Ascending aorta (tissue), 2 donors: ENCODE measurements at places on chromosomes 4 and X.

DNA sequence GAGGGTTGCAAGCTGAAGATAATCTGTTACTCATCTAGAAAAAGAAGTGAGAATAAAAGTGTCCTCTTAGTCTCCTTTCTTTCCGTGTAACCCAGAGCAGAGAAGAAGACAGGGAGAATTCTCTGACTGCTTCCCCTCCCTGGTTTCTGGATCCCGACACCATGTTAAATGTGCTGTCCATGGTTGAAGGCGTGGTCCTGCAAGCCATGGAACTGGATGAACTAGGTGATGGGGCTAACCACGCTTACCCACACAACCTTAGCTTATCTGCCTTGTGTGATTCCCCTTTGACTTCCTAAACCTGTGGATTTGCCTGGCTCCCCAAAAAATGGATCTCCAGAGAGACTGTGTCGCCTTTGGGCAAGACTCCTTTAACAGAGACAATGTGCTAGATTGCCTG is 907.6 kb downstream of the FSTL5 start:
- no peak overlapping the region for H3K4me3 ChIP-seq
- H3K36me3 ChIP-seq: no peaks in the 10 kb centered on the region
- no peak overlapping the region for H3K27ac ChIP-seq
- no peaks in the 10 kb centered on the region for H3K4me1 ChIP-seq
- H3K27me3 ChIP-seq: no peaks in the 10 kb centered on the region

GRCh38 chrX:100830143-100830542 is 10.0 kb downstream of the CSTF2 start:
- H3K4me1 ChIP-seq: no peaks in the 10 kb centered on the region
- no peak overlapping the region for H3K27ac ChIP-seq
- H3K36me3 ChIP-seq: peaks cover 8% of the 10 kb centered on the region
- DNase-seq: no peak
- no peaks in the 10 kb centered on the region for H3K27me3 ChIP-seq

DNA sequence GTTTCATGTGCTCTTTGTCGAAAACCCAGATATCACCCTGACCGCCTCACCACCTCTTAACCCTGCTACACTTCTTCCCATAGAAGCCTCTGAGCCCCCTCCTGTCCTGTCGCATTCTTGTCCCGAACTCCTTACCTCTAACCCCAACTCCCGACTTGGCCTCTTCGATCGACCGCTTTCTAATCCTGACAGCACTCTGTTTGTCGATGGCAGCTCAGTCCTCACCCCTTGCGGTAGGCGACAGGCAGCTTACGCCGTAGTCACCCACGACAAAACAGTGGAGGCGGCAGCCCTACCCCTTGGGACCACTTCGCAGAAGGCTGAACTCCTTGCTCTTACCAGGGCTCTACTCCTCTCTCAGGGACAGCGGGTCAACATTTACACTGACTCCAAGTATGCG is 961.7 kb downstream of the RPA4 start:
- no peaks in the 10 kb centered on the region for H3K4me1 ChIP-seq
- H3K4me3 ChIP-seq: no peak overlapping the region
- H3K36me3 ChIP-seq: no peaks in the 10 kb centered on the region
- no peak overlapping the region for H3K27ac ChIP-seq
- H3K27me3 ChIP-seq: no peaks in the 10 kb centered on the region

- H3K36me3 ChIP-seq: no peaks in the 10 kb centered on the region
- no peaks in the 10 kb centered on the region for H3K27me3 ChIP-seq
- H3K27ac ChIP-seq: no peak overlapping the region
- peaks cover 5% of the 10 kb centered on the region for H3K4me1 ChIP-seq
- H3K4me3 ChIP-seq: peak overlapping the region; percentile 74
Observed at GRCh38 chr4:165873298-165874071, 448 bp downstream of the TLL1 start.

DNA sequence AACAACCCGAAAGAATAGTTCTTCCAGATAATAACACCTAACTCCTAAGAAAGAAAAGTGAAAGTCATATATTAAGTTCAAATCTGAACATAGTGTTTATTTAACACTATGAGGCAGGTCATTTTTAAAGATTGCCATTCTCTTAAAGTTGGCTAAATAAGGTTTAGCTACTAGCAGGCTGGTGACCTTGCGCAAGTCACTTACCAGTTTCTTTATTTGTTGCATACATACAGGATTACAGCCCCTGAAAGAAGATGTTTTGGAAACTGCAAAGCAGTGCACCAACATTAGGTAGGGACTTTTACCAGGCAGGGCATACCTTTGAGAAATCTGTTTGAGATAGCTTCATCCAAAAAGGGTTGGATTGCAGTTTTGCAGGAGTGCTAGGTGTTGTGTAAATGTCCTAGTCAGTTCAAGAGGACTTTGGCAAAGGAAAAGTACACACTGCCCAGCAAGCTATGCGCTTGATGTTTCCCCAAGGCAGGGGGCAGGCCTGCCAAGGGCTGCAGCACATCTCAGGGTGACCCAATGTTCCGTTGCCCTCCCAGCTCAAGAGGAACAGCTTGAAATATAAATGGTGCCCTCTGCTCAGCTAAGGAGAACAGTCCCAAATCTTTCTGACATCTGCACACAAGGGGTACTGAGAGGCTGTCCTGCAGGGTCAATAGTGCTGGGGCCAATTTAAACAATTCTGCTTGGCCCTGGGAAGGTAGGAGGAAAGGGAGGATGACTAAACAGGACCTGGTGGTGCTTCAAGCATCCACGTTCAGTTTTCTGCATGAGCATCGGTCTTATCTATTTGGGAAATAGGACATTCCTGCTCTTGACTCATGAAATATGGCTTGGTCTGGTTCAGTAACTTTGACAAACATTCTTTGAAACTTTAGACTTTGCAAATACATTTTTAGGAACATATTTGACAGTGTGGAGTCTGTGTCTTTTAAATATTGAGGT is 130.8 kb downstream of the COL4A6 start:
- H3K4me1 ChIP-seq: no peaks in the 10 kb centered on the region
- no peaks in the 10 kb centered on the region for H3K36me3 ChIP-seq
- H3K27ac ChIP-seq: no peak overlapping the region

DNA sequence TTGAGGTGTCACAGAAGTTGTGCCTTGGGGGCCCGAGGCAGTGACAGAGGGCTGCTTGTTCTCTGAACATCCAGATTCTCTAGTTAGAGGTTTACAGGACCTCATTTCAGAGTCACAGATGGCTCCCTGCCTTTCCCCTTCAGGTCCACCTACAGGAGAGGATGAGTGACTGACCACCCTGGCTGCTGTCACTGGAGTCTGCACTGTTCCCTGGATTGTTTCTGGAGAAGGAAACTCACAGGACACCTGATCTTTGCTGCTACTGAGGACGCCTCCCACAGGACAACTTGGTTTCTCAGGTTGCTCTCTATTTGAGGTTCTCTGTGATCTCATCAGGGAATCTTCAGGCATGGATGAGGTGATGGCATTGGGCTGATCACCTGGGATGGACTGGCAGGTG is 58.3 kb downstream of the GPRIN3 start:
- H3K4me3 ChIP-seq: no peak overlapping the region
- H3K27me3 ChIP-seq: no peaks in the 10 kb centered on the region
- DNase-seq: no peak
- H3K27ac ChIP-seq: no peak overlapping the region
- no peaks in the 10 kb centered on the region for H3K36me3 ChIP-seq

DNA sequence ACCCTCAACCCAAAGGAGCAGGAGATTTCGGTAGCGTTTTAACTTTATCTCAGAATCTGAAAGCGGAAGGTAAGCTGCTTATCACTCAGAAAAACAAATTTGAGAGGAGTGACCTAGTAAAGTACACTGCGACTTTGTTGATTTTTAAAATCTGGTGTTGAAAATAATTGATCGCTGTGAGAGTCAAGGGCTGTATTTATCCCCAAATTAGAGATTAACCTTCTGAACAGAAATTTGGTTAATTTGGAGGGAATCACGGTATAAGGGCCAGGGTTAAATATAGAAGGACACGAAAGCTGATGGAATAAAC is 212 bp downstream of the CLCN4 start:
- H3K27me3 ChIP-seq: no peaks in the 10 kb centered on the region
- no peak for DNase-seq
- no peaks in the 10 kb centered on the region for H3K36me3 ChIP-seq
- H3K27ac ChIP-seq: no peak overlapping the region
- peak overlapping the region; percentile 59 for H3K4me3 ChIP-seq

- H3K4me1 ChIP-seq: no peaks in the 10 kb centered on the region
- H3K27me3 ChIP-seq: no peaks in the 10 kb centered on the region
- no peak overlapping the region for H3K4me3 ChIP-seq
- no peak overlapping the region for H3K27ac ChIP-seq
- H3K36me3 ChIP-seq: no peaks in the 10 kb centered on the region
- no peak for DNase-seq
Observed at GRCh38 chrX:81957900-81958545, 756.1 kb downstream of the SH3BGRL start.

- DNase-seq: no peak
- no peaks in the 10 kb centered on the region for H3K27me3 ChIP-seq
- H3K27ac ChIP-seq: no peak overlapping the region
- no peaks in the 10 kb centered on the region for H3K4me1 ChIP-seq
- H3K36me3 ChIP-seq: no peaks in the 10 kb centered on the region
- no peak overlapping the region for H3K4me3 ChIP-seq
Observed at GRCh38 chr4:19375931-19376330, 875.8 kb upstream of the SLIT2 start.

DNA sequence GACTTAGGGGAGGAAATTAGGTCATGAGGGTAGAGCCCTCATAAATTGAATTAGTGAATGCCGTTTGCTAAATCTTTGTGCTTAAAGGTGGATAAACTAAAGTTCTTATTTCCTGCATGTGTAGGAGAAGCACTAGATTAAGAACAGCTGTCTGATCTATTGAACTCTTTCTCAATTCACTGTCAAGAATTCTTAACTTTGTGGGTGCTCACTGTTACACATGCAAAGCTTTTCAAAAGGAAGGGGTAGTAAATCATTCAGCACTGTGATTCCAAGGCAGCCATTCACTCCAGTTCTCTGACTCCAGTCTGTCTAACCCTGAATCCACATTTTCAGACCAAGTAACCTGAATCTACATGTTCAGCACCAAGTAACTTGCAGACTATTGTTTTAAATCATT is 1520.1 kb downstream of the PCDH18 start:
- no peaks in the 10 kb centered on the region for H3K4me1 ChIP-seq
- no peak overlapping the region for H3K4me3 ChIP-seq
- DNase-seq: no peak
- no peaks in the 10 kb centered on the region for H3K36me3 ChIP-seq
- no peaks in the 10 kb centered on the region for H3K27me3 ChIP-seq
- no peak overlapping the region for H3K27ac ChIP-seq

- H3K27ac ChIP-seq: peak overlapping the region; percentile 93
- no peaks in the 10 kb centered on the region for H3K27me3 ChIP-seq
- H3K4me1 ChIP-seq: no peaks in the 10 kb centered on the region
Observed at GRCh38 chrX:119870626-119871131, 854 bp downstream of the RNF113A start.

DNA sequence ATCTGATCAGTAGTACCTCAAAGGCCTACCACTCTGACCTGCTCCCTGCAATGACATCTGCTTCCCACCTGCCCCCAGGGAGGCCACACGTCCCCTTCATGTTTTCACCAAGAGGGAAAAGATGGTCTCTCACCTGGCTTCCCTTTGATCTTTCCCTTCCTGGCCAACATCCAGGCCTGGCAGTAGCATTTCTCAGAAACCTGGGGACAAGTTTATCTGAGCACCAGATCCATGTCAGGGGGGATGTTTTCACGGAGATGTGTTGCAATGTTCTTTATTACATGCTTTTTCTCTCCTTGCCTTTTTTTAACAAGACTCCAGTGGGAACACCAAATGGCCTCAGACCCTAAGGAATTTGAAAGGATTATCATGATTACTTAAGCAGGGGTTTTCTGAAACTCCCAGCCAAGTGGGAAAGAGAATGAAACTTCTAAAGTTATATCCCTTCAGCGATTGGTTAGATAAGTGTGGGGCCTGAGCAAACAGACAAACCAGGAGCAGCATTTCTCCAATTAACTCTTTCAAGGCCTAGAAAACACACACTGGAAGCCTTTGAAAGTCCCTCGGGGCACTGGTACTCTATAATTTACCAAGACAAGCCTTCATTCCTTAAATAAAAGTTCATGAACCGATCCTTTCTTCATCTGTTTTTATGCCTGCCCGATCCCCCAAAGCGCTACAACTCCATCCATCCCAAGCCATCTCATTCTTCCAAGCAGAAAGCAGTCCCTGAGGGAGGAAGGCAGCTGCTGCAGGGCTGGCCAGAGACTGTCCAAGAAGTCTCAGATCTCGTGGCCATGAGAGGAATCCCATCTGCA is 94.1 kb downstream of the BCOR start:
- no peak for DNase-seq
- H3K27ac ChIP-seq: no peak overlapping the region
- no peaks in the 10 kb centered on the region for H3K27me3 ChIP-seq
